ENCODE measurements at places on chromosomes 4 and X.

- no peak for DNase-seq
These were observed 179.4 kb upstream of the CASK start for GRCh38 chrX:42102586-42103282.

GRCh38 chr4:24604558-24605214 lies 20.3 kb upstream of the DHX15 start:
- no peak for DNase-seq

GRCh38 chrX:40439625-40440532 lies 140.9 kb upstream of the ATP6AP2 start:
- no peak for DNase-seq

DNA sequence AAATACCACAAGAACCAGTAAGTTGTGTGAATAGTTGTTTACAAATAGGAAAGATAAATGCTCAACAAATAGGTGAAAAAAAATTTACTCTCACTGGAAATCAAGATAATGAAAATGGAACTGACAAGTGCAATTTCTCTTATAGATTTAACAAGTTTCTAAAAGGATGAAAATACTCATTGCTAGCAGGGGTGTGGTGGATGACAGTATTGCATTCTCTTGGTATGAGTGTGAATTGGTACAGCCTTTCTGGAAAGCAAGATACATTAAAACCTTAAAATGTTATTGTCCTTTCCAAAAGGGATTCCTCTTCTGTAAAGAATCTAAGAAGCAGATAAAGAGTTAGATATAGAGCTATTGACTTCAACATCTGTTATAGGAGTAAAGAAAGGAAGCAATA lies 240.0 kb upstream of the RPS6KA3 start:
- DNase-seq, result no peak

Measured in H9 (cell line).